ENCODE measurements at places on chromosomes 7 and 10. TPM values are rescaled to one million over a fixed set of nuclear protein-coding genes. Genes with fewer than 3 reads are reported as not detected.

The LZTS2 gene
- total RNA-seq, result 44.9 TPM

The OR9A2 gene
- not detected for total RNA-seq

The PPIA gene
- 436 TPM for total RNA-seq

The ASAH2 gene
- 0.32 TPM for total RNA-seq

The CELF2 gene
- total RNA-seq, result 68.3 TPM

The PIK3CG gene
- 2.3 TPM for total RNA-seq

The CYP3A7 gene
- not detected for total RNA-seq

The PPP3CB gene
- 67.7 TPM for total RNA-seq
